ENCODE measurements at places on chromosomes 12 and 14. TPM values are rescaled to one million over a fixed set of nuclear protein-coding genes. Genes with fewer than 3 reads are reported as not detected.

Gene TAS2R10
- 1.5 TPM for total RNA-seq

Gene CLECL1
- not detected for total RNA-seq

Gene CCDC85C
- 36.3 TPM for total RNA-seq

Gene FCF1
- 44.9 TPM for total RNA-seq

Gene KRT77
- not detected for total RNA-seq

Gene KRT79
- not detected for total RNA-seq

Gene FGD4
- total RNA-seq = 68.5 TPM

Gene KRT85
- total RNA-seq = not detected

Gene LPAR5
- not detected for total RNA-seq

Gene KRT78
- total RNA-seq = not detected

Gene OR4E2
- not detected for total RNA-seq

Gene ANO2
- total RNA-seq = 58.5 TPM

Gene ENDOU
- not detected for total RNA-seq

Gene ST8SIA1
- under 0.01 TPM for total RNA-seq

Gene C12orf43
- total RNA-seq = 23.2 TPM

Gene TAS2R42
- not detected for total RNA-seq

Gene SYT10
- total RNA-seq = not detected

Gene LTB4R2
- total RNA-seq = 10.6 TPM

Gene TAS2R46
- 2.9 TPM for total RNA-seq

Gene KLRG1
- total RNA-seq = 1.3 TPM

Gene CCDC177
- not detected for total RNA-seq

Gene TAPBPL
- 8.2 TPM for total RNA-seq

Gene COL2A1
- under 0.01 TPM for total RNA-seq

Gene GPRC5A
- total RNA-seq = 5.0 TPM

Gene RNF212B
- not detected for total RNA-seq

Gene SLC7A8
- 0.33 TPM for total RNA-seq

Gene GPR68
- 0.96 TPM for total RNA-seq

Gene PLEKHD1
- total RNA-seq = not detected

Gene RNASE3
- not detected for total RNA-seq

Gene SALL2
- 0.98 TPM for total RNA-seq

Gene PLEKHA5
- total RNA-seq = 12.7 TPM

Gene TCL1B
- not detected for total RNA-seq

Gene WSCD2
- total RNA-seq = not detected

Gene STXBP6
- not detected for total RNA-seq

Gene OTOGL
- 1.5 TPM for total RNA-seq

Gene TAS2R7
- total RNA-seq = 0.48 TPM

Gene TPCN1
- total RNA-seq = 18.3 TPM

Gene ESRRB
- total RNA-seq = not detected

Gene ERH
- total RNA-seq = 126 TPM

Gene VWF
- total RNA-seq = 2,070 TPM

Gene SLC2A13
- total RNA-seq = 6.1 TPM

Gene PLCZ1
- not detected for total RNA-seq

Gene DHRS2
- 0.38 TPM for total RNA-seq

Gene CTSG
- total RNA-seq = not detected

Gene RTL1
- not detected for total RNA-seq

Gene GPD1
- total RNA-seq = under 0.01 TPM

Gene OR4K13
- total RNA-seq = not detected

Gene CLEC4E
- not detected for total RNA-seq

Gene GLI1
- not detected for total RNA-seq

Gene KRT3
- total RNA-seq = not detected

Gene OLR1
- not detected for total RNA-seq

Gene BDKRB1
- total RNA-seq = not detected

Gene ITGA7
- 0.48 TPM for total RNA-seq

Gene ADGRD1
- not detected for total RNA-seq

Gene NANOG
- total RNA-seq = not detected

Gene STYK1
- 12.3 TPM for total RNA-seq

Data from vein endothelial cell (primary cell).